ENCODE measurements at places on chromosomes 7 and 10.

DNA sequence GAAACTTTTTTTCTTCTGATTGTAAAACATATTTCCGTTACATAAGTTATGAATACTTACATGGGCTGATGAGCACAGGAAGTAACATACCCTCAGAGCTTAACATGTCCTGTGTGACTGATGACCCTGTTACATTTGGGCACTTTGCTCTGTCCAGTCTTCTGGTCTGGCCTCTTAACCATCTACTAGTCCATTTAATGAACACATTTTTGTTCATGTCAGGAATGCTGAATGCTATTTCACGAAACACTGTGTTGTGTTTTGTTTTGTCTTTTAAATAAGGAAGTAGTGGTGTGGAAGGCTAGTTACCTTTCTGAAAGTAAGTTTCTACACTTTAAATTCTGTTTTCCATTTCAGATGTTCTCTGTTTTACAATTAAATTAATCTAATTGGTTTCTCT, 77.7 kb downstream of the RBM33 start:
- DNase-seq: no peak

DNA sequence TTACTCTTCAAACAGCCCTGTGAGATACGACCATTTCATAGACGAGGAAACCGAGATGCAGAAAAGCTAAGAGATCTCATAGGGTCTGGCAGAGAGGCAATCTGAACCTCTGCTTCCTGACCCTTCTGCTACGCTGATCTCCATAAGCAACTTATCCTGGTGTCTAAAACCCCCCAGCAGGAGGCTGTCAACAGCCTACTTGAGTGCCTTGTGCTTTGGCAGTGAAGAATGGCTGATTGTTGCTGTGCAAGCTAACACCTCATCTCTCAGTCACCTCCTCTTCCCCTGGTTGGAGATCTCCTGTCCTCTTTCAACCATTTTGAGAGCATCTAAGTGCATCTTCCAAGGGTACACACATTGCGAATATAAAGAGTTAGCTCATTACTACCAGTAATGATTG, 86.2 kb downstream of the AOAH start:
- no peak for DNase-seq

DNA sequence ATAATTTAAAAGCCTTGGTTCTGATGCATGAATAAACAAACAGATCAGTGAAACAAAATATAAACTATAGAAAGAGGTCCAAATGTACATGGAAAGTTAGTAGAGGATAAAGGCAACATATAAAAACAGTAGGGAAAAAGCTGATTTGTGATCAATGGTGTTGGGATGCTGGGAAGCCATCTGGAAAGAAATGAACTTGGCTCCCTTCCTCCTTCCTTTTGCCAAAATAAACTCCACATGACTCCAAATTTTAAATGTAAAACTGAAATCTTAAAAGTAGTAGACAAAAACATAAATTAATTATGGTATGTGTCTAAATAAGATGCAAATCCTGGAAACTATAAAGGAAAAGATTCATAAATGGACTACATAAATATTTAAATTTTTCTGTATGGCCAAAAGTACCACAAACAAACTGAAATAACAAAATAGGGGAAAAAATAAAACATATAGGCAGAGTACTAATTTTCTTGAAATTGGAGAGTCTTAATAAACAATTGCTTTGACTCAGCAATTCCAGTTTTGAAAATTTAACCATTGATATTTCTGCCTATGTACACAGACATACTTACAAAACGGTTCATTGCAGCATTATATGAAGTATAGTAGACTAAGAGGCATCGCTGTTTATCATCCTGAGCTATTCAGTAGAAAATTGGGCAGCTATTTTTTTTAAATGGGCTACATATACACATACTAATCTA, 77.0 kb upstream of the TRIM24 start:
- no peak for DNase-seq

- no peak for DNase-seq
These were observed 9.6 kb downstream of the ZNF398 start for GRCh38 chr7:149156898-149157297.

DNA sequence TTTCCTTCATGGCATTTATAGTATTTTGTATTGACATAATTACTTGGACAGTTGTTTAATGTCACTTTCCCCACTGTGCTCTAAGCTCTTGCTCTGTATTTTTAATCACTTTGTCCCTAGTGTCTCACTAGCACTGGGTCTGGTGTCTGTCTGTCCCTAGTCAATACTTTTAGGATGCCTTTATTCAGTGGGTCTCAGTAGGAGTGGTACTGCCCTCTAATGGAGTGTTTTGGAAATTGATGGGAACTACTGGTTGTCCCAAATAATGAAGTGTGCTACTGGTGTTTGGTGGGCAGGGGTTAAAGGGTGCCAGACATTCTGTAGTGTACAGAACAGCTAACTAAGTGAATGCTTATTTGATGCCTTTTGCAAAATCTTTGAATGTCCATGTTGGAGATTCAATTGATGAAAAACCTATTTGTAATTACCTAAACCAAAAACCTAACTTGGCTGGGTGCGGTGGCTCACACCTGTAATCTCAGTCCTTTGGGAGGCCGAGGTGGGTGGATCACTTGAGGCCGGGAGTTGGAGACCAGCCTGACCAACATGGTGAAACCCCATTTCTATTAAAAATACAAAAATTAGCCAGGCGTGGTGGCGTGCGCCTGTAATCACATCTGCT, 33.3 kb downstream of the CDK14 start:
- DNase-seq: no peak

GRCh38 chr7:157320608-157320980, 16.2 kb upstream of the DNAJB6 start:
- DNase-seq: no peak

DNA sequence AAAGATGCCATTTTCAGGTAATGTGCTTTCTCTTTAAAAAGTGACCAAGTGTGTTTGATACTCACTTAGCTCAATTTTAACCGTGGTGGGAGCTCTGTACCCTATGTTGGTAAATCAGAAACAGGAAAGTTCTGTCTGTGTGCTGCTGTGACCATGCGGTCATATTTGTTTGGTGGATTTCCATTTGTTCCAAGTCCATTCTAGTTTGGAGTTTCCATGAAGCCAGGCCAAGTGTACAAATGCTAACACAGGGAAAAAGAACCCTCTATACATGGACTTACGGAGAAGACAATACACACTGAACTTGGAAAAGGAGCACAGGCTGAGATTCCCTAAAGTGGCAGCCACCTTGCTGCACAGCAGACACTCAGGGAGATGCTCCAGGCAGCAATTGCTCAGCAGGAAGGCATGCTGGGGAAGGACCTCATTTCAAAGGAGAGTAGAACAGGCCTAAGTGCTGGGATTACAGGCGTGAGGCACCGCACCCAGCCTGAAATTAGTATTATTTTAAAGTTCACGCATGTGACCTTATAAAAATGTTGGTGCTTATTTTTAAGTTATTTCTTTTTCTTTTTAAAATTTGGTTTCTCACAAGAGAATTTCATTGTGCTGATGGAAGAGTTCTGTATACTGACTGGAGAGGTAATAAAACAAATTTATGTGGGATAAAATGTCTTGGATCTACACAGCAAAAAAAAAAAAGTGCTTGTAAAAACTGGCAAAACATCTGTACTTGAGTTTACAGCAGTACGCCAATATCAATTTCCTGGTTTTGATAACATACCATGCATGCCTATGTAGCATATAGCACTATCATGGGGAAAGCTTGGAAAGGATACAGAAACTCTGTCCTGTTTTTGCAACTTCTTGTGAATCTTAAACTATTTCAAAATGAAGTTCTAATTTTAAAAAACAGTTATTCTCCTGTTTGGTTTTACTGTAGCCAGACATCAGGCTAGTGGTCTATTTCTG, 436.2 kb downstream of the KCNMA1 start:
- peak; percentile 58 for DNase-seq

- no peak for DNase-seq
These were observed 21.6 kb downstream of the OGDHL start for GRCh38 chr10:49740346-49741107.

- peak; percentile 90 for DNase-seq
These were observed 144.4 kb downstream of the ARID5B start for GRCh38 chr10:62045765-62046521.

DNA sequence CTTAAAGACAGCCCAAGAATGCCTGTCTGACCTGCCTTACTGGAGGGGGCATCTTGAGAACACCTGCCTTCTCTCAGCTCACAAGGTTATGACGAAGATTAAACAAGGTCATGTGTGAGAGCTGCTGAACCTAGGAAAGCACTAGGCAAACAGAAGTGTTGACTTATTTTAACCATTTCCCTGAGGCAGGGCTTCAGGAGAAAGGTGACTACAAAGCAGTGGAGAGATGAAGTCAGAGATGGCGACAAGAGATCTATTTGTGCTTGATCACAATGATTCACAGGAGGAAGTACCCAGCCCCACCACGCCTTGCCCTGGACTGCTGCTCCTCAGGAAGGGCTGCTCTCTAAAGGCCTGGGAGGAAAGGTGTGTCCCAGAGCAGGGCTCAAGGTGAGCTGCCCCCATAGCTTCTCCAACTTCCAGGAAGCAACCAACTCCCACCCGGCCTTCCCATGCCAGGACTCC, 27.8 kb downstream of the STN1 start:
- DNase-seq: no peak

DNA sequence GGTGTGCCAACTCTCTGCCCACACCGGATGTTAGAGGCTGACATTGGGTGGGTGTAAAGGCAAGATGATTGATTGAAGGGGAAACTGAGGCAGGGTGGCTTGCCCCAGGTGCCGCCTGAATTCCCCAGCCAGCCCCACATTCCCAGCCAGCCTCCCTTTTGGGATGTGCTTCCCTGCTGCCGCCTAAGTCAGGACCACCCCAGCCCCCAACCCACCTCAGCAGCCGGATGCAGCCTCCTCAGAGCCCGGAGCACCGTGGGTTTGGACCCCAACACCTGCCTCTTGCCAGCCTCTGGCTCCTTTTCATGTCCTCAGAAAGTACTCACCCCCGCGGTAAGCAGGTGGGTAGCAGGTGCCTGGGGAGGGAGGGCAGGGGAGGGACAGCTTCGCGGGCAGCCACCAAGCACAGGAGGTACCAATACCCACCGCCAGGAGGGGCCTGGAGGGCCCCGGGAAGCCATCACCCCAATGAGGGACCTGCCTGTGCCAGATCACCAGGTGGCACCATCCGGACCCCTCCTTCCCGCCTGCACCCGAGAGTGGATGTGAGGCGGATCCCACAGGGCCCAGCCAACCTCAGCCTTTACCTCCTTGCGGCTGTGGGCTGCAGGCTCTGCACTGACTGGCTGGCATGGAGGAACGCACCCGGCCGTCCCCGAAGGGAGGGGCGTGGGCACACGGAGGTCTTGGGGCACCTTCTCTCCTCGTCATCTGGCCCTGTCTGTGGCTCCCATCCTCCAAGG, 60.5 kb downstream of the PWWP2B start:
- DNase-seq: no peak

- DNase-seq: no peak
These were observed 99.2 kb upstream of the PDCD4 start for GRCh38 chr10:110772454-110773025.

DNA sequence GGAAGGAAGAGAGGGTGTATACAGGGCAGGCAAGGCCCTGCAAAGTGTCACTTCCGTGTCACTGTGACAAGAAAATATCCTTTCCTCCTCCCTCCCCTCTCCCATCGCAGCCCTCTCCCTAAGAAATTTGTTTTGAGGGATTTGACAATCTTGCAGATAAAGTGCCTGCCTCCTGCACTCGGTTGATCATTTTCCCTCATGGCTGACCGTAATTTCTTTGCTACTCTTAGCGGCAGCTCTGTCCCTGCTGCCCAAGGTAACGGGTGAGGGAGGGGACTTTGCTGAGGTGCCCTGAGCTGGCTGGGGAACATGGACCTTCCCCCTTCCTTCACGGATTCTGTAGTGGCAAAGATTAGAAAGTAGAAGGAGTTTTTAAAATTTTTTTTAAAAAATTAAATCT, 179.1 kb downstream of the TCF7L2 start:
- no peak for DNase-seq
